Stimulated activated CD8-positive, alpha-beta memory T cell treated with anti-CD3 and anti-CD28 coated beads, Interleukin-15, amount 100 ng/mL, for 1 hour (primary cell): ENCODE measurements at places on chromosomes 5 and 9.

DNA sequence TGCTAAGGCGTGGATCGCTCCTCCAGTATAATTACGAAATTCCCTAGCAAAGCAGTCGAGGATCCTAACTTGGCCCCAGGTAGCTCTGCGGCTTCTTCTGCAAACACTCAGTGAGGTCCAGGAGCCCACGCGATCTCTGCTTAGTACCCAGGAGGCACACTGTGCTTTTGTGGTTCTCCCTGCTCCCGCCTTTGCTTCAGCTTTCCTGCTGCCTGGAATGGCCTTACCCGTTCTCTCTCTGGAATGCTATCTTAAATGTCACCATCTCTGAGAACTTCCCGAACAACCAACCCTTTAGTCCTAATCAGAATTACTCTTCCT lies 639 bp downstream of the INVS start:
- no peak for DNase-seq

GRCh38 chr5:150356575-150357294 lies 762 bp upstream of the TCOF1 start:
- DNase-seq: no peak

- no peak for DNase-seq
These were observed 11.3 kb upstream of the RNF130 start for GRCh38 chr5:180082633-180083420.

DNA sequence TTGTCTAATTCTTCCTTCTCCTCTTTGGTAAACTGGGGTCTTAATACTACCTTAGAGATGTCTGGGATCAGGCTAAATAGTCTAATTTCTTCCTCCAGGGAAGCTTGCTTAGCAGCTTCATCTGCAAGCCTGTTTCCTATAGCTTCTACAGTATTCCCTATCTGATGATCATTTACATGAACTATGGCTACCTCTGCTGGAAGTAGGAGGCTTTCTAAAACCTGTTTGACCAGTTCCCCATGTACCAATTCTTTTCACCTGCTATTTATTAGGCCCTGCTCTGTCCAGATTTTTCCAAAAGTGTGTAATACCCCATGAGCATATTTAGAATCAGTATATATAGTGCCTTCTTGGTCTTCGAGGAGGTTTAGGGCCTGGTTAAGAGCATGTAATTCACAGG lies 619.8 kb downstream of the HINT1 start:
- DNase-seq: no peak
